Ecto neural progenitor cell (in vitro differentiated cells): ENCODE measurements at places on chromosomes 13 and 19.

- no peak for DNase-seq
These were observed 64.6 kb upstream of the KL start for GRCh38 chr13:32951580-32951979.

- DNase-seq: no peak
These were observed 343.1 kb upstream of the ARGLU1 start for GRCh38 chr13:106911020-106911419.

- DNase-seq: no peak
These were observed 236.2 kb upstream of the SERP2 start for GRCh38 chr13:44137466-44137865.

- DNase-seq: no peak
These were observed 46.8 kb downstream of the ZNF85 start for GRCh38 chr19:20969898-20970297.

- DNase-seq: no peak
These were observed 104.2 kb downstream of the SLITRK6 start for GRCh38 chr13:85694992-85695391.

DNA sequence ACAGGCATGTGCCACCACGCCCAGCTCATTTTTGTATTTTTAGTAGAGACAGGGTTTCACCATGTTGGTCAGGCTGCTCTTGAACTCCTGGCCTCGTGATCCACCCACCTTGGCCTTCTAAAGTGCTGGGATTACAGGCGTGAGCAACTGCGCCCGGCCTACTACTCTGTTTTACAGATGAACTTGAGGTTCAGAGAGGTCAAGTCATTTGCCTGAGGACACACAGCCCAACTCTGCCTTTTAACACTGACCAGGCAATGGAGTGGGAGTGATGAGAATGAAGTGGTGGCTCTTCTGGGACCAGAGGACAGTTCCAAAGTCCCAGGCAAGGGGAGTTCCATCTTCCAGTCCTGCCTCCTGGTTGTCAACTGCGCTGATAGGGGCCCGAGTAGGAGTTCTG, 41.4 kb downstream of the CERS4 start:
- no peak for DNase-seq
